ENCODE measurements at places on chromosomes 6 and 20.

DNA sequence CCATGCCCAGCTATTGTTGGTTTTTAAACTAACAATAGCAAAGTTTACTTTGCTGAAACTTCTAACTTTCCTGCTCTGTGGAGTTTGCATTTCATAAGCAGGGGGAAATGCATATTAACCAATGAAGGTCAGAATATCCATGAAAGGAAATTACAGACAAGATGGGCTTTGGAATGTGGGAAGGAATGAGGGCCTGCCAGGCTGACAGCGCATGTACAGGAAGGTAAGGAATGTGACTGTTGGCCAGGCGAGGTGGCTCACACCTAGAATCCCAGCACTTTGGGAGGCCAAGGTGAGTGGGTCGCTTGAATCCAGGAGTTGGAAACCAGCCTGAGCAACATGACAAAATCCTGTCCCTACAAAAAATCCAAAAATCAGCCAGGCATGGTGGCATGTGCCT, 49.6 kb downstream of the CDK5RAP1 start:
- DNase-seq, result no peak

DNA sequence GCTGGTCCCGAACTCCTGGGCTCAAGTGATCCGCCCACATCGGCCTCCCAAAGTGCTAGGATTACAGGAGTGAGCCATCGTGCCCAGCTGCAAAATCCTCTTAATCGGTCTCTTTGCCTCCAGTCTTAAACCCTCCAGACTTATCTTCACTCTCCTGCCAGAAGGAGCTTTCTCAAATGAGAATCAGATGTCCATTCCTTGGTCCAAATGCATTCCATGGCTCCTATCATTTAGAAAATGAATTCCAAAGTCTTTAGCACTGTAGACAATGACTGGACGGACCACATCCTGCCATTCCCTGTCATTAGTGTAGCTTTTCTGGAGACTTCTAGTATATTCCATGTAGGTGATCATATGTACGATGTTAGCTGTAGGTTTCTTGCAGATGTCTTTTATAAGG, 141.9 kb downstream of the ID4 start:
- DNase-seq, result no peak

GRCh38 chr20:62739067-62739466, 30.4 kb downstream of the NTSR1 start:
- DNase-seq, result no peak

- no peak for DNase-seq
Observed at GRCh38 chr6:167530951-167531350, 206.1 kb downstream of the TTLL2 start.

DNA sequence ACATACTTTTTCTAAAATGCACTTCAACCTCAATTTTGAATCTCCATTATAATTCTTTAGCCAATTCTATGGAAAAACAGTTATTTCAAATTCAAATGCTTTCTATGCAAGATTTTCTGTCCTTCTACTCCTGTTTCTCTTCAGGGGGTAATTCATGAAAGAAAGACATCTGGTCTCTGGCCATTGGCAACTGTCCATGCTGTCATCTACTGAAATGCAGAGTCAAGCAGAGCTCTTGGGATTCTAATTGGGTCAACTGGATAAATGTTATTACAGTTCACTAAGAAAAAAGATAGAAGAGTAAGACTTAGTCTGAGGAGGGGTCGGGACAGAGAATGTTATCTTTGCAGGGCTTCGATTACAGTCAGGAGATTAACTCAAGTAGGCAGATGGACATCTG, 22.0 kb upstream of the BMP5 start:
- DNase-seq, result no peak

DNA sequence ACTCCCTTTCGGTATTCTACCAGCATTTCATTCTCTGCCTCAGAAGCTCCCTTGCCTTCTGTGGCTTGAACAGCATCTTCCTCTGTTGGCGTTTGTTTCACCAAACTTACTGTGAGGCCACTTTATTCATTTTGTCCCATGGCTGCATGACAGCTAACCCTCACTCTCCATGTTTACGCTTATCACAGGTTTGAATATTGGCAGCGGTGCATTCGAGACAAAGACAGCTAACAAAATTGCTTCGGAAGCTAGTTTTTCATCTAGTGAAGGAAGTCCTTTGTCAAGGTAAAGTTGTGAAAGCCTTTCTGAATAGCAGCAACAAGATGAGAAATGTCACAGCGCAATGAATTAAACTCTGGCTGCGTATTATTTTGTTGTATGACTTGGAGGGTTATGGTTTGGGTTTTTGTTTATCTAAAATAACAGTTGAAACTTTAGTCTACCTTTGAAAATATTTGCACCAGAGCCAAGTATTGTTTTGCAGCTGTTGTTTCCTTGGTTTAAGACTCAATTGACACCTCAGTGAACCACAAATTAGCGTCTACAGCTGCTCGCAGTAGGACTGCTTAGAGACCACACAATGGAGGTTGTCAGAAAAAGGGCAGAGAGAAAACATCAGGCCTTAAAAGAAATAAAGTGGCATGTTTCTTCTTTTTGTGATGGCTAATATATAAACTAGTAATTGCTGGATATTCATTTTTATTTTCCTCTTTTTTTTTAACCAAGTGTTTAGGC, 70.4 kb upstream of the XRN2 start:
- no peak for DNase-seq

All from stimulated activated CD4-positive, alpha-beta T cell treated with anti-CD3 and anti-CD28 coated beads, Interleukin-2, amount 100 ng/mL, for 24 hours (primary cell).